ENCODE measurements at places on chromosomes 2 and 18. TPM values are rescaled to one million over a fixed set of nuclear protein-coding genes. Genes with fewer than 3 reads are reported as not detected.

GRCh38 chr2:230866756-230867523, 2.2 kb downstream of the ITM2C start:
- peak; percentile 39 for DNase-seq

DNA sequence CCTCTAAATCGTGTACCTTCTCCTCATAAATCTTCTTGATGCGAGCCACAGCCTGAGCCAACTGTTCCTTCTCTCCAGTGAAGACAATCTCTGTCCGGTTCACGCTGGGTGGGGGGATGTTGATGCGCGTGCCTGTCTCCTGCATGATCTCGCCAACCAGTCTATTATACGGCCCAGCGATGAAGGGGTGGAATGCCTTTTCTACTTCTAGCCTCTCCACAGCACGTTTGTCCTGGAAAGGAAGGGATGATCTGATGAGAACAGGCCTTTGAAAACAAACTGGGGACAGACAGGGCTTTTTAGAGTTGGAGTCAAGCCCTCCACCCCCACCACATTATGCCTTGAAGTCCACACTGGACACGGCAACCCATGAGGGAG, 59.3 kb downstream of the HDLBP start:
- DNase-seq, result no peak

DNA sequence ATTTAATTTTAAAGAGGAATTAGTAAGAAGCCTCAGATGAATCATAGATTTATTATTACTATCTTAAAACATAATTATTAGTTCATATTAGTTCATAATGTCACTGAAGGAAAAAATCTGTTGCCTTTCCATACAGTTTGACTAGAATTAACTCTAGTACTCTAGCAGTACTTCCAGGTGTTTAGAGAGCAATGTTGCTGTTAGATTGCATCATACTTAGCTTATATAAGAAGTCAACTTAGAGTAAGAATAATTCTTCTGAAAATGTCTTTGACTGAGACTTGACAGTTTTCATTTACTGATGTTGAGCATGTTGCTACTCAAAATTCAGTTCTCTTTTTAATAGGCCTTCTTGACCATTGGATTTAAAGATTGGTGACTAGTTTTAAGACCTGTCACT, 4.7 kb downstream of the RAB3GAP1 start:
- no peak for DNase-seq

- DNase-seq, result no peak
Measured at GRCh38 chr2:28219758-28220368, 172.8 kb upstream of the FOSL2 start.

DNA sequence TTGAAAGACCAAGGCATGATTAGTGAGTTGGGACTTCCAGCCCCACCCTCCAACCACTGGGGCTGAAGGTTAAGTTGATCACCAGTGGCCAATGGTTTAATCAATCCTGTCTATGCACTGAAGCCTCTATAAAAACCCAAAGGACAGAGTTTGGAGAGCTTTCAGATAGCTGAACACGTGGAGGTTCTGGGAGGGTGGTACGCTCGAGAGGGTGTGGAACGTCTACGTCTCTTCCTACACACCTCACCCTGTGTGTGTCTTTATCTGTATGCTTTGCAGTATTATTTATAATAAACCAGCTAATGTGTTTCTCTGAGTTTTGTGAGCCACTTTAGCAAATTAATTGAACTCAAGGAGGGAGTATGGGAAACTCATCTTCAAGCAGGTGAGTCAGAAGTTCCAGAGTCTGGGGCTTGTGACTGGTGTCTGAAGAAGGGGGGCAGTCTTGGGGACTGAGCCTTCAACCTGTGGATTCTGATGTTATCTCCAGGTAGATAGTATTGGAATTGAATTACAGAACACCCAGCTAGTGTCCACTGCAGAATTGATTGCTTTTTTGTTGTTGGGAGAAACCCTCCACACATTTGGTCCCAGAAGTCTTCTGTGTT, 20.3 kb downstream of the ACTR3 start:
- no peak for DNase-seq

DNA sequence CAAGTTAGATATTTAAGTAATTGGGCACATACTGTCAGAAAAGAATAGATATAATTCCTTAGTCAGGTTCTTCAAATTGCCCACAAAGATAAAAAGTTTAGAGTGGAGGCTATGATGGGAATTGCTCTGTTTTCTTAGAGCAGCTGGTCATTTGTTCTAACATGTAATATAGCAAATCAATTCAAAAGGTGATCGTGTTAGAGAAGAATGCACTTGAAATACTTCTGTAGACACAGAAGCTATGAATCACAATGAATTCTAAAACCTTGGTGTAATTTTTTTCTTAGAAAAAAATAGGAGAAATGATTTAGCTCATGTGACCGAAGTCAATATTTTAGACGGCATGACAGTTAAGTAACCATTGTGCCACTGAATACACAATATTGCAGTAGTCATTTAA, 918.1 kb upstream of the LRATD1 start:
- no peak for DNase-seq

GRCh38 chr18:3692113-3692621, 242.2 kb downstream of the TGIF1 start:
- DNase-seq, result no peak

The ANTXR1 gene
- 153 TPM for total RNA-seq

- DNase-seq, result no peak
Measured at GRCh38 chr2:43228756-43229659, 2.6 kb upstream of the ZFP36L2 start.

DNA sequence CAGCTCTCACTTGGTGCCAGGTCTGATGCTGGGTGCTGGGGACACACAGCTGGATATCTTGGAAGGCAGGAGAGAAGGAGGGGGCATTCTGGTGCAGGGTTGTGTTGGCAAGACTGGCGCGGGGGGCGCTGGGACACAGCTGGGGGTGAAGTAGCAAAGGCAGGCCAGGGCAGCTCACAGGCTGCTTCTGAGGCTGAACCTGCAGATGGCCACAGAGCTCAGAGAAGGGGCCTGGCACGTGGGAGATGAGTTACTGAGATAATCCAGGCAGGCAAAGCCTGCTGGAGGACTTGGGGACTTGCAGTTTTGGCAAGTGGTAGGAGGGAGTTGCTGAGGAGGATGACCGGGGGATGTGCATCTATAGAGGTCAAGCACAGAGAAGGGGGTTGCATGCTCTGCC, 16.2 kb upstream of the DGKD start:
- no peak for DNase-seq

The MARCHF7 gene
- total RNA-seq, result 83.9 TPM

- DNase-seq, result no peak
Measured at GRCh38 chr2:73968357-73968937, 16.3 kb upstream of the TET3 start.

The DSEL gene
- total RNA-seq, result 5.5 TPM

The EPB41L3 gene
- 47.4 TPM for total RNA-seq

GRCh38 chr2:105775809-105776559, 31.3 kb downstream of the NCK2 start:
- DNase-seq, result no peak

DNA sequence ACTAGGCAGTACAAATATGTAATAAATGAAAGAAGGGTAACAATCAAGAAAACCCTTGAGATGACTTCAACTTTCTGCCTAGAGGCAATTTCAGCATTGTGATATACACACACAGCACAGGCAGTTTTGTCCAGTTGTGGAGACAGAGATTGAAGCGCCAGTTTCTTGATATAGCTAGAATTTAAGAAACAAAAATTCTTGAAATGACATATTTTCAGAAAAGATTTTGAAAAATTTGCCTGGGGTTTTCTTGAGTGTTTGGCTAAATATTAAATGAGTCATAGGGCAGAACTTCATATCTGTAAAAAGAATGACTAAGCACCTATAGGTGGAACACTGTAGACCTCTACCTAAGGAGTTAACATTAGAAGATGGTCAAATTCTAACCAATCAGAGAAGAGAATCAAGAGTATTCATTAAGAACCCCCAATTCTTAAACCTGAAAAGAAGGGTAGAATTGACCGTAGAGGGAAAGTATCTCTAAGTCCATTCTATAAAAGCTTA, 1266.8 kb upstream of the TMEFF2 start:
- no peak for DNase-seq

The STK39 gene
- 9.8 TPM for total RNA-seq

The GKN1 gene
- total RNA-seq, result not detected

The IL37 gene
- total RNA-seq, result not detected

DNA sequence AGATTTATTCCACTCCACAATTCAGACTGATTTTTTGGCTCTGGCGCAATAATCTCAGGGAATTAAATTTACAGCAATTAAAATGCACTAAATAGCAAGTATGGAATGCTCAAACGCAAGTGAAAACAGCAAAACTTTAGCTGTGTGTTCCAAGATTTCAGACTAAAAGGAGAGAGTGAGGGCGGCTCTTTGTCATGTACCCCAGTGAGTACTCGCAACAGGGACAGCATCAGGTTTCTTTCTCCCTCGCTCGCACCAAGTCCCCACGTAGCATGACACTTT, 1.1 kb downstream of the ROCK2 start:
- DNase-seq, result no peak

- no peak for DNase-seq
Measured at GRCh38 chr2:237143676-237144440, 58.2 kb downstream of the COPS8 start.

The GDF7 gene
- total RNA-seq, result 0.59 TPM

The BUB1 gene
- total RNA-seq, result 0.17 TPM

DNA sequence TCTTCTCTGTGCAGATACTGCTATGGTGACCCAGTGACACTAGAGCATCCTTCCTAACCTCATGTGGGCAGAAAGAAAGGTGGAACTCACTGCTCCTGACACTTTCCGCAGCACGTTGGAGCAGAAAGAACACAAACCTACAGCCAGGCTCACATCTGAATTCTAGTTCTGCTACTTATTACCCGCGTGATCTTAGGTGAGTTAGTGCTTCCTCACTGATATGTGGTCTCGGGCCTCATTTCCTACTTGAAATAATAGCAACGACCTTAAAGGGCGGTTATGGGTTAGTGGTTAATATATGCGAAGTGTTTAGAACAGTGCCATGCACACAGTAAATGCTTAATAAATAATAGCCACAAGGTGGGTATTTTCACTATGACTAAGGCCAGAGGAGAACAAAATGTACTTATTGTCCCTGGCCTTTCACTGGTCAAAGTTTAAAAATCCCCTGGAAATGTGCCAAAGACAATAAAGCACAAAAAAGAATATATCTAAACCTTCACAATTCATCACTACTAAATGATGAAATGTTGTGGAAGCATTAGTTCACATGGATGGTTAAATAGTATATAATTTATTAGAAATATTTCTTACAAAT, 66.6 kb downstream of the MYOM1 start:
- no peak for DNase-seq

DNA sequence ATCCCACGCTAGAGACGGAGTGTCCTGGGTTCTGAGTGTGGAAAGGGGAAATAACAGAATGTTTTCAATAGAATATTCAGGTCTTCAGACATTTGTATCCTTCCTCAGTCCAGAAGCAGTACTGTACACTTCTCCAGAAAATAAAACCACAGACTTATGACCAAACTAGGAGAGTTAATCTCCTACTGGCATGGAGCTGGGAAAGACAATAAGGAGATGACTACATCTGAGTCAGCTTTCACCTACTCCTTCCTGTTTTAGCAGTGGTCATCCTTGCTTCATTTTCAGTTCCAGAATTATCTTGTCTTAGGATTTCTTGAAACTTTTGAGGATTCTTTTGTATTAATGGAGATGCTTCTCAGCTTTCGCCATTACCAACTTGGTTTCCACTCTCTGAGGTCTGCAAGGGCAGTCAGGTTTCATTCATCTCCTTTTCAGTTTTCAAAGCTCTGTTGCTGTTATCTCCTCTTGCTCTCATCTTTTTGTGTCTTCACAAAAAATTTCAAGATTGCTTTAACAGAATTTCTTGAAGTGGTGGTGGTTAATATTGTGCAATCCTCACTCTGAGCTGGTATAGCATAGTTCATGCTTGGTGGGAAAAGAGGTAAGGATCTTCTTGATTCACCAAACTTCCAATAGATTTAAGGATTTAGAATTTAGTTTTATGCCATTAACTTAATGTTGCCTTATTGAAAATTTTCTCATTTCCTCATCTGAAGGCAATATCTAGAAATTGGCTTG, 23.7 kb upstream of the NR4A2 start:
- no peak for DNase-seq

GRCh38 chr2:136310005-136310495, 192.1 kb upstream of the CXCR4 start:
- DNase-seq, result no peak

The VWC2L gene
- total RNA-seq, result not detected

- no peak for DNase-seq
Measured at GRCh38 chr18:46080156-46080555, 8.1 kb upstream of the PSTPIP2 start.
